Stimulated activated naive CD8-positive, alpha-beta T cell treated with anti-CD3 and anti-CD28 coated beads, Interleukin-15, Interleukin-2, amounts not matched to agents 100 U/mL and 50 U/mL, for 24 hours (primary cell): ENCODE measurements at places on chromosomes 16 and 17.

DNA sequence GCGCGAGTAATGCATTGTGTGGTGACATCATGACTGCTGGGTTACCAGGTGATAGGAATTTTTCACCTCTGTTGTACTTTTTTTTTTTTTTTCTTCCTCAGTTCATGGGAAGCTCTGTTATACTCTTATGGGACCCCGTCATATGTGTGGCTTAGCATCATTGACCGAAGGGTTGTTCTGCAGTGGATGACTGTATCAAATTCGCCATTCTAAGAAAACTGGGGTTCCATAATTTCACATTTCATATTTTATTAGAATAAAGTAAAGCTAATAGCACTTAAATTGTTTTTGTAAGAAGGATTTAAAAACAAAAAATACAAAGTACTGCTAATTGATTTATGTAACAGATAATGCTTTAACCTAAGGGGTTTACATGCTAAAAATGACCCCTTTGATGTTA, 32.0 kb upstream of the MRC2 start:
- no peak for DNase-seq

DNA sequence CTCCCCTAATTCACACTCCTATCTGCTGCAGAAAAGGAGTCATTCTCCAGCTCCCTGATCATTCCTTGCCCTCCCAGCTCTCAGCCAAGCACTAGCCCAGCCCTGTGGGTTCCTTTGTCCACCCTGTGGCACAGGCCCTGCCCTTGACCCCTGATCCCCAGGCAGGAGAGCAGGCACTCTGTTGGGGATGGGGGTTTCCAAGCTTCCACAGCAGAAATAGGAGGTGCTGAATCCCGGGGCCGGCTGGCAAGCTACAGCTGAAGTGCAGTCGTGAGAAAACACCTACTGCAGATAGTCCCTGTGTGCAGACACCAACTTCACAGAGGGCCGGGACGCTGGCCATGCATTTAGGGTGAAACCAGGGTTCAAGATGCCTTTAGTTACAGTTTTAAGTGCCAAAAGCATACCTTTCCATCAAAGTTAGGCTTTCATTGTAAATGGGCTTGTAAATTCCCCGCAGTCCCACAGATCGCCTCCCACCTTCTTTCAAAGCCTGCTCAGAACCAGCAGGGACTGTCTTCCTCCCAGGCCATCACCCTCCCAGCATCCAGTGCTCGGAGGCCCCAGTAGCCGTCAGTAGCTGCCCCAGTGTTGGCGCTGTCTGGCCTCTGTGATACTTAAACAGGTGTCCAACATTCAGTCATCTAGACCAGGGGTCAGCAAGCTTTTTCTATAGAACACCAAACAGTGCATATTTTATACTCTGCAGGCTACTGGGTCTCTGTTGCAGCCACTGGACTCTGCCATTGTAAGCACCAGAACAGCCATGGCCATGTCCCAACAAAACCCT, 10.6 kb downstream of the CPSF4L start:
- no peak for DNase-seq

- DNase-seq = no peak
Measured at GRCh38 chr17:81043725-81044427, 8.9 kb downstream of the BAIAP2 start.

GRCh38 chr17:60139438-60140285, 10.1 kb upstream of the CA4 start:
- peak; percentile 73 for DNase-seq

DNA sequence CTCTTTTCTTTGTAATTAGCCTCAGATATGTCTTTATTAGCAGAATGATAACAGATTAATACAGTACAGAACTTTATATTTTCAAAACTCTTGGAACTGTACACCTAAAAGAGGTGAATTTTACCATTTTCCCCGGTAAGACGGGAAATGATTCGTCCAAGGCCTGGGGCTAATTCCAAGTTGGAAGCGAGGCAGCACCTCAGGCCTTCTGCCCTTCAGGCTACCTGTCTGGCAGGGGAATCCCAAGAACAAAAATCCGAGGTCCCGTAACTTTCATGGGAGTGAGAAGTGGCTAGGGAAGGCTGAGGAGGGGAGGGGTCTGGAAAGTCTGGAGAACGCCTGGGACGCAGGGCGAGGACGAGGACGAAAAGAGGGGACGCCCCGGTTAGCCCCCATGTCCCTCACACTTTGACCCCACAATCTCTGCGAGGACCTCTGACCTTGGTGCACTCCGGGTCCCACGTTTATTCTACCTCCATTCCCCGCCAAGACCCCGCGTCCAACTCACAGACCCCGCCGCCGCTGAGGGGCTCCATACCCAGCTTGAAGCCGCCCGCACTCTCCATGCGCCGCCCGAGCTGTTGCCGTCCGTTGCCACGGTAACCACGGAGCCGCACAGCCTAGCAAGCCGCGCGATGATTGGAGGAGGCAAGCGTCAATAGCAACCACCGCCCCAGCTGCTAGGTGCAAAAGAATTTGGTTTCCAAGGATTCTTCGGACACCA, at the start of gene HYDIN:
HYDIN (minus strand) TSS at position 601 of the 724 bp plus-strand sequence. CDS start 43,827 bp downstream, outside the sequence.
- DNase-seq = peak; percentile 22

- peak; percentile 2 for DNase-seq
Measured at GRCh38 chr17:17847726-17848125, 10.9 kb upstream of the SREBF1 start.

DNA sequence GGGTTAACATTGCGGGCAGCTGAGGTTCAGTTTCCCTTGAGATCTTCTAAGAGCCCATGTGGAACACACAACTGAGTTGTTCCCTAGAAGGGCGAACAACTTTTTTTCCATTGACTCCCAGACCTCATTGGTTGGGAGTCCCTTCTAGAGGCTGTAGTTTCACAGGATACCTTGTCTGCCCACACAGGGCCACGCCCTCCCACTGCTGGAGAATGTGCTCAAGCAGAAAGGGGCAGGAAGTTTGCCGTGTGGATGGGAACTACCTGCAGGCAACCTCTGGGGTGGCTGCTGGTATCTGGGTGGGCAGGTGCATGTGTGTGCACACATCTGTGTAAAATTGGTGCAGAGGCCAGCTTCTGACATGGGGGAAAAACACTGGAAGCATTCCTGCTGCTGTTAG, 178.8 kb upstream of the PSMD7 start:
- DNase-seq = no peak

- no peak for DNase-seq
Measured at GRCh38 chr16:64586781-64587180, 535.1 kb downstream of the CDH11 start.

GRCh38 chr17:72555052-72555451, 434.2 kb downstream of the SOX9 start:
- DNase-seq = no peak
